ENCODE measurements at places on chromosomes 7 and 10. TPM values are rescaled to one million over a fixed set of nuclear protein-coding genes. Genes with fewer than 3 reads are reported as not detected.

- peaks cover 8% of the 10 kb centered on the region for H3K4me1 ChIP-seq
- no peak overlapping the region for H3K4me3 ChIP-seq
- H3K36me3 ChIP-seq: no peaks in the 10 kb centered on the region
- H3K27me3 ChIP-seq: no peaks in the 10 kb centered on the region
- DNase-seq: no peak
Measured at GRCh38 chr7:36038063-36038721, 114.9 kb upstream of the EEPD1 start.

DNA sequence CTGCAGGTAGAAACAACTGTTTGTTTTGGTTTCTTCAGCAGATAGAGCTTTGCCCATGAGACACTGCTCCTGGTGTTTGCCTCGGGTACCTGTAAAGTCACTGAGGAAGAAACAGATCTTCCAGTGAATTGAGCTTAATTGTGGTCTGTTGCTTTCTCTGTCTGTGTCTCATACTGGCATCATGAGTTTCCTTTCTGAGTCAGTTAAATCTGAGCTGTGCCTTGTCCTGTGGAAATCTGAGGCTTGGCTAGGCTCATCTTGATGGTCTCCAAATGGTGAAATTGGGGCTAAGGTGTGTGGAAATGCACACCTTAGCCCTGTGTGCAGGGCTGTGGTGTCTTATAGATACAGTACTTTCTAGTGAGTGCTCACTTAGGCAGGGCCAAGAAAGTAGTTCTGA, 67.4 kb downstream of the GBF1 start:
- peaks cover 32% of the 10 kb centered on the region for H3K4me1 ChIP-seq
- H3K36me3 ChIP-seq: no peaks in the 10 kb centered on the region
- no peak for DNase-seq
- no peaks in the 10 kb centered on the region for H3K27me3 ChIP-seq
- no peak overlapping the region for H3K27ac ChIP-seq

DNA sequence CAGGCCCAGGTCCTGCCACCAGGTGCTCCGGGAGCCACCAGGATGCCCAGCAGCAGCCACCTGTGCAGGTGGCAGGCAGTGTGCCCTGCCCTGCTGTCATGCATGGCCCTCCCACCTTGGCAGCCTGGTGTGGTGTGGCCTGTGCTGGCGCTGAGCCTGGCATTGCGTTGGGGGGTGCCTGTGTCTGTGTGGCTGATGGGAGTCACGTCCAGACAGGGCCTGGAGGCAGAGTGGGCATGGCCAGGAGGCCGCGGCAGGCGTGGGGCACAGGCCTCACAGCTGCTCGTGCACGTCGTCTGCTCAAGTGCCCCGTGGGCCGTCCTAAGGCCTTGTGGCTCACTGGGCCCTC, 8.7 kb downstream of the TTYH3 start:
- no peaks in the 10 kb centered on the region for H3K27me3 ChIP-seq
- no peak overlapping the region for H3K4me3 ChIP-seq
- DNase-seq: no peak
- peaks cover 94% of the 10 kb centered on the region for H3K4me1 ChIP-seq
- peak overlapping the region; percentile 73 for H3K27ac ChIP-seq

Gene ASL
- 36.8 TPM for total RNA-seq

Gene CARD11
- total RNA-seq: 1.1 TPM

GRCh38 chr7:25714013-25714412, 438.0 kb upstream of the NFE2L3 start:
- peak overlapping the region; percentile 1 for H3K27ac ChIP-seq
- no peak for DNase-seq
- no peaks in the 10 kb centered on the region for H3K4me1 ChIP-seq
- H3K27me3 ChIP-seq: no peaks in the 10 kb centered on the region

DNA sequence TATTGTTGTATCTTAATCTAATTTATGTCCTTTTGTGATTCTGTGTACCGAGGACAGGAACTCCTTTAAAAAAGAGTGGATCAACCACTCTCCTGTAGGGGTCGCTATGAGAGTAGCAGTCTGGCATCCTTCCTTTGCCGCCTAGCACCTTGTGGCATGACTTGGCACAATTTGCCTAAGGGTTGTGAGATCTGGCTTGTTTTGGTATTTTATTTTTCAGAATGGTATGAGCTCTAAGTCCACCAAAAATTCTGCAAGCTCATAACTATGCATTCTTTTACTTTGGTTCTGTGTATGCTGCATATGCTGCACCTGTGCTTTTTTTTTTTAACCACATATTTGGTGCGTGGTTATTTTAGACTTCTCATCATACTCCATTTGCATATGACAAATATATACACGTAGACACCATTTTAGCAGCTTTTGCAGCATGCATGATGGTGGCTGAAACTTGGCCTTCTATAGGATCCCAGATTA, 112.8 kb downstream of the CDK14 start:
- no peaks in the 10 kb centered on the region for H3K36me3 ChIP-seq
- no peaks in the 10 kb centered on the region for H3K27me3 ChIP-seq
- DNase-seq: no peak
- H3K4me3 ChIP-seq: no peak overlapping the region
- H3K4me1 ChIP-seq: no peaks in the 10 kb centered on the region

Gene STEAP2
- 3.1 TPM for total RNA-seq

Gene GIMAP2
- 9.5 TPM for total RNA-seq

Gene PNLIPRP3
- 0.38 TPM for total RNA-seq

- H3K27ac ChIP-seq: peak overlapping the region; percentile 68
- H3K36me3 ChIP-seq: no peaks in the 10 kb centered on the region
- H3K27me3 ChIP-seq: no peaks in the 10 kb centered on the region
Measured at GRCh38 chr10:77391605-77392235, 245.9 kb downstream of the KCNMA1 start.

Gene KCP
- total RNA-seq: 1.5 TPM

DNA sequence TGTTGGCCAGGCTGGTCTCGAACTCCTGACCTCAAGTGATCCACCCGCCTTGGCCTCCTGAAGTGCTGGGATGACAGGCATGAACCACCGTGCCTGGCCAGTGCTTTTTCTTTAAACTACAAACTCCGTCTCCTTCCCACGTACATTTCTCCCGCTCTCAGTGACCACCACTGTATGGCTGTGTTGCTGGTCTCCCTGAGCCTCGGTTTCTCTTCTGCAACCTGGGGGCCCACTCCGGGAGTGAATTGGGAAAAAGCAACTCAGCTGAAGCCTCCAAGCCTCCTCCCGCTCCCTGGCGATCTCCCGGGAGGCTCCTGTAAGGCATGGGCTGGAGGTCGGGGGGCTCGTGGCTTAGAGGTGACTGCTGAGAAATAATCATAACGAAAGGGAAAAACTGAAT, 136.3 kb downstream of the ELFN1 start:
- H3K4me3 ChIP-seq: no peak overlapping the region
- peaks cover 12% of the 10 kb centered on the region for H3K4me1 ChIP-seq
- DNase-seq: no peak
- H3K27ac ChIP-seq: no peak overlapping the region
- no peaks in the 10 kb centered on the region for H3K36me3 ChIP-seq

Gene CCDC3
- 12.5 TPM for total RNA-seq

Gene SEMA4G
- total RNA-seq: 0.44 TPM

- peaks cover 5% of the 10 kb centered on the region for H3K36me3 ChIP-seq
- no peaks in the 10 kb centered on the region for H3K27me3 ChIP-seq
- H3K27ac ChIP-seq: peak overlapping the region; percentile 100
- DNase-seq: no peak
Measured at GRCh38 chr10:61904733-61905725, 3.5 kb downstream of the ARID5B start.

GRCh38 chr10:132417957-132418441, 21.0 kb downstream of the PWWP2B start:
- DNase-seq: no peak
- no peaks in the 10 kb centered on the region for H3K27me3 ChIP-seq
- H3K36me3 ChIP-seq: no peaks in the 10 kb centered on the region
- no peak overlapping the region for H3K4me3 ChIP-seq
- peaks cover 99% of the 10 kb centered on the region for H3K4me1 ChIP-seq

Gene GDF10
- total RNA-seq: 0.53 TPM

DNA sequence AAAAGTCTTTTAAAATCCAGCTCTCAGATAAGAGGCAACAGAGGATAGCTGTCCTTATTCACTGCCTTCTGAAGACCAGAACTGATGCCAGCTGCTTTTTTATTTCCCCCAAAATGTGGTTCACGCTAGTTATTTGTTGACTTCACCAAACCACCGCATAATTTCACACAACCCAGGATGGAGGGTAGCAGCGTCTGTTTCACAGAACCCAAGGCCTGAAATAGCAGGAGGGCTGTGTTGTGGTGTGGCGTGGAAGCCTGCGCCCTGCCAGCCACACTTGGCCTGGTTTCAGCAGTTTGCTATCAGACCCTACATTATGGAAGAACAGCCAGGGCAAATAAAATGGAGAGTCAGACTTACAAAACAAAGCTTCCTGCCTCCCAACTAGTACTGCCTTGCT, 155.4 kb downstream of the DYNC1I1 start:
- DNase-seq: no peak
- H3K27ac ChIP-seq: no peak overlapping the region
- no peak overlapping the region for H3K4me3 ChIP-seq
- H3K27me3 ChIP-seq: no peaks in the 10 kb centered on the region

DNA sequence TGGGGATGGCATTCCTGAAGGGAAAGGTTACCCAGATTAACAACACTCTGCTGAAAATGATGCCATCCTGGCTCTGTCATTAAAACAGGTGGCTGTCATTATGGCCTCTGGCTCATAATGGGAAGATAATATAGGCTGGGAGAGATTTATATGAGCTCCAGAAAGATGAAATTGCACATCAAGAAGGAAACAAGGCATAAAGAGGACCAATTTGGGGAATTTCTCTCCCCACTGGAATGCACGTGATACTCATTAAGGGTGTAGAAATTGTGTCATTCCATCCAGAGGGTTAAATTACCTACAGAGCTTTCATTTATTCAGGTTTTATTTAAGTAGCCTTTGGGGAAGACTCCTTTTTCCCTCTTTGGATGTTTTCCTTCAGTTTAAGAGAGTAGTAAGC, 71.6 kb upstream of the CELF2 start:
- H3K27me3 ChIP-seq: no peaks in the 10 kb centered on the region
- DNase-seq: no peak
- H3K36me3 ChIP-seq: no peaks in the 10 kb centered on the region

DNA sequence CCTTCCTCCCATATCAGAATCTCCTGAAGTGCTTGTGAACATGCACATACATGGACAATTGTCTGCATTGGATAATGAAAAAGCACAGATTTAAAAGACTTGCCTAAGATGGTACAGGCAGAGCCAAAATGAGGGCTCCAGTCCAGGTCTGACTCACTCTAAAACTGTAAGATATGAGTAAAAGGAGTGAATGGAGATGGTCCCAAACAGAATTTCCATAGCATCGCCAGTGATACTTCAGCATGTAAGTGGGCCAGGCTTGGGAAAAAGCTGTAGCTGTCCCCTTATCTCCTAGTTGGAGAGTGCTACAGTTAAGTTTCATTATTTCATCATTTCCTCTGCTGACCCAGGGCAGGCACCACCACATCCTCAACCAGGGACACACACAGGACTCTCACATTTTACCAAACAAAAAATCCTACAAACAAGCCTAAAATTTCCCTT, 26.4 kb upstream of the IL6 start:
- no peaks in the 10 kb centered on the region for H3K4me1 ChIP-seq
- H3K4me3 ChIP-seq: no peak overlapping the region
- H3K27ac ChIP-seq: no peak overlapping the region

Gene ENO4
- 0.64 TPM for total RNA-seq

DNA sequence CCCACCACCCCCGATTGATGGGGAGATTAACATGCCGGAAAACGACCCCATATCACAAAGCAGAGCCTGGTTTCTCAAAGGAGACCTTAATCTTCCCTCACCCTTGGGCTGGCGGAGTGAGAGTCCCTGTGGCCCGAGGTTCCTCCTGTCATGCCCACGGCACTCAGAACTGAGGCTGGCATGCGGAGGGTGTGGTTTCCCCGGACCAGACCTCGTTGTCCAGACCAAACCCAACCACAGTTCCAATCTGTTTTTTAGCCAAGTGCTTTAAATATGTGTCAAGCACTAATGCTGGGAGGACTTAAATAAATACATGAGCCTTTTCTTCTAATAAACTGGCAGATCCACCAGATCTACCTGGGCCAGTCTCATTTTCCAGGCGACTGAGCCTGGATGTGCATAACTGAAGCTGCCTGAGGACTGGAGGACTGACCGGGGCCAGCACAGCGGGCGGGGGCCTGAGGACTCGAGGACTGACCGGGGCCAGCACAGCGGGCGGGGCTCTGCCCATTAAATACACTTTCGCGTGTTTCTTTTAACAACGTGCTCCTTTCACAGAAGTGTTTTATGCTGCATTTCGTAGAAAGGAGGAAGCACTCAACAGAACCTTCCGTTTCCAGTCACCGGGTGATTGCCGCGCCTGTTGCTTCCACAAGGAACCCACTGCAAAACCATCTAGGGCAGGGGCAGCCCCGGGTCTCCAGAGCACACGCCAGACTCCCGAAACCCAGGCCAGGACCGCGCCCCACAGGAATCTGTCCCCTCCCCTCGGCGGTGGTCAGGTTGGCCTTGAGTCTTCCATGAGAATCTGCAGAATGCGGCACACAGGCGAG, 334.6 kb downstream of the PTPRN2 start:
- no peaks in the 10 kb centered on the region for H3K27me3 ChIP-seq
- H3K4me1 ChIP-seq: no peaks in the 10 kb centered on the region
- H3K36me3 ChIP-seq: no peaks in the 10 kb centered on the region
- no peak for DNase-seq

- no peaks in the 10 kb centered on the region for H3K36me3 ChIP-seq
- DNase-seq: no peak
- no peaks in the 10 kb centered on the region for H3K4me1 ChIP-seq
- no peaks in the 10 kb centered on the region for H3K27me3 ChIP-seq
- H3K27ac ChIP-seq: no peak overlapping the region
- H3K4me3 ChIP-seq: no peak overlapping the region
Measured at GRCh38 chr7:51629206-51629605, 312.6 kb upstream of the COBL start.

GRCh38 chr7:158075633-158076001, 512.0 kb downstream of the PTPRN2 start:
- H3K36me3 ChIP-seq: no peaks in the 10 kb centered on the region
- H3K4me1 ChIP-seq: no peaks in the 10 kb centered on the region
- DNase-seq: no peak
- H3K27me3 ChIP-seq: no peaks in the 10 kb centered on the region
- H3K4me3 ChIP-seq: no peak overlapping the region
- no peak overlapping the region for H3K27ac ChIP-seq

GRCh38 chr7:30612658-30613265, 18.1 kb downstream of the GARS1 start:
- H3K4me1 ChIP-seq: no peaks in the 10 kb centered on the region
- H3K36me3 ChIP-seq: peaks cover 22% of the 10 kb centered on the region
- no peak overlapping the region for H3K27ac ChIP-seq
- DNase-seq: no peak
- H3K27me3 ChIP-seq: no peaks in the 10 kb centered on the region

GRCh38 chr10:94680544-94680943, 3.0 kb upstream of the CYP2C18 start:
- DNase-seq: no peak
- H3K27ac ChIP-seq: no peak overlapping the region
- no peaks in the 10 kb centered on the region for H3K4me1 ChIP-seq
- no peaks in the 10 kb centered on the region for H3K27me3 ChIP-seq
- H3K4me3 ChIP-seq: no peak overlapping the region
- no peaks in the 10 kb centered on the region for H3K36me3 ChIP-seq

All from esophagus squamous epithelium (tissue), 5 donors.